ENCODE measurements at places on chromosomes 1 and 21.

DNA sequence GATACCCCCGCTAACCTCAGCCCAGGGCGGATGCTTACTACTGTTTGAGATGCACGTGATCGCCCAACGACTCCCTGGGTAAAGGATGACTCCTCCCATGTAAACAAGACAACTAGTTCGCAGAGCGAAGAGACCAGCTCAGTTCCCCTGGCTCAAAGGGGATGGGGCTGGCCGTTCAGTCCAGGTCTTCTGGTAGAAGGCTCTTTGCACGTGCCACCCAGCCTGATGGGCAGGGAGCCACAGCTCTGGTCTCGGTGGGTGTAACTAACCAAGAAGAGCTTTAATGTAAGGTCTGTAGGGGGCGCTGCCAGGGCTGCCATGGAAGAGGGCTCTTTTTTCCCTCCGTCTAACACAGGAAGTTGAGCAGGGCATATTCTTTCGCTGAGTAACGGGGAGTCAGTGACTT, 49.4 kb upstream of the PARP1 start:
- DNase-seq = peak; percentile 62

- DNase-seq = peak; percentile 91
Measured at GRCh38 chr1:37764414-37764825, 500 bp downstream of the EPHA10 start.

- DNase-seq = peak; percentile 42
Measured at GRCh38 chr1:204685236-204686006, at the start of gene LRRN2. Gene LRRN2, minus strand, starts transcription at chr1:204685738. Its CDS starts 65,746 bp downstream, at chr1:204619992.

DNA sequence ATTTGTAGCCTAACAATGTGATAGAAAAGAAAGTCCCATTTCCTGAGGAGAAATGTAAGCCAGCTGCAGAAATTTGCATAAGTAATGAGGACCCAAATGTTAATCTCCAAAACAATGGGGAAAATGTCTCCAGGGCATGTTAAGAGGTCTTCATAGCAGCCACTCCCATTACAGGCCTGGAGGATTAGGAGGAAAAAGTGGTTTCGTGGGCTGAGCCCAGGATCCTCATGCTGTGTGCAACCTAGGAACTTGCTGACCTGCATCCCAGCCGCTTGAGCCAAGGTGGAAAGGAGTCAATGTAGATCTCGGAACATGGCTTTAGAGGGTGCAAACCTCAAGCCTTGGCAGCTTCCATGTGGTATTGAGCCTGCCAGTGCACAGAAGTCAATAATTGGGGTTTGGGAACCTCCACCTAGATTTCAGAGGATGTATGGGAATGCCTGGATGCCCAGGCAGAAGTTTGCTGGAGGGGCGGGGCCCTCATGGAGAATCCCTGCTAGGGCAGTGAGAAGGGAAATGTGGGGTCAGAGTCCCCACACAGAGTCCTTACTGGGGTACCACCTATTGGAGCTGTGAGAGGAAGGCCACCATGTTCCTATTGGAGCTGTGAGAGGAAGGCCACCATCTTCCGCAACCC, 14.2 kb upstream of the F13B start:
- no peak for DNase-seq

DNA sequence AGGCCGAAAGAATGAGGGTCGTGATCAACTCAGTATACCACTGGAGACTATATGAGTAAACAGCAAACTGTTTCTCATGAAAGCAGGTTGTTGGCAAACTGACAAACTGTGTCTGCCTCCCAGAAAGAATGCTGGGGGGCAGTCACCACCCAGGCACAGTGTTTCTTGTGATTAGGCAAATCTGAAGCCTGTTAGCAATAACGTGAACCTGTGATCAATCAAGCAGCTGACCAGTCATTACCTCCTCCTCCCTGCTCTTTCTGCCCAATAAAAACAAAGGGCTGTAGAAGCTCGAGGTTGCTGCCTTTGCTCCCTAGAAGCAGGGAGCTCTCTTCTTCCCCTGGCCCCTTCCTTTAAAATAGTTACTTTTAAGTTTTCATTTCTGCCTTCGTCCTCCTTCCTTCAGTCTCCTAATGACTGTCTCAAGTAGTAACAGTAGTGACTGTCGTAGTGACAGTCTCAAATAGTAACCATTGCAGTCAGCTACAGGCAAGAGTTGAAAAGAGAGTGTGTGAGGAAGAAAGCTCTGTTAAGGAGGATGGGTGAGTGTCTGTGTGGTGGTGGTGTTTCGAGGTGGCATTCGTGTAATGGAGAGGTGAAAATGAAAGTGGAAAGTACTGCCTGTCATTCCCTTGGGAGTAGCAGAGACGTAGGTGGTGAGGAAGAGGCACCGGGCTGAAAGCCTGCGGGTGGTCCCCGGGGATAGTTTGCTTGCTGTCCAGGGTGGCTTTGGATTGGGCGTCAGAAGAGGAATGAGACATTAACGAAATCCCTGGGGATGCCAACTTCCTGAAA, 14.5 kb downstream of the HHAT start:
- no peak for DNase-seq

DNA sequence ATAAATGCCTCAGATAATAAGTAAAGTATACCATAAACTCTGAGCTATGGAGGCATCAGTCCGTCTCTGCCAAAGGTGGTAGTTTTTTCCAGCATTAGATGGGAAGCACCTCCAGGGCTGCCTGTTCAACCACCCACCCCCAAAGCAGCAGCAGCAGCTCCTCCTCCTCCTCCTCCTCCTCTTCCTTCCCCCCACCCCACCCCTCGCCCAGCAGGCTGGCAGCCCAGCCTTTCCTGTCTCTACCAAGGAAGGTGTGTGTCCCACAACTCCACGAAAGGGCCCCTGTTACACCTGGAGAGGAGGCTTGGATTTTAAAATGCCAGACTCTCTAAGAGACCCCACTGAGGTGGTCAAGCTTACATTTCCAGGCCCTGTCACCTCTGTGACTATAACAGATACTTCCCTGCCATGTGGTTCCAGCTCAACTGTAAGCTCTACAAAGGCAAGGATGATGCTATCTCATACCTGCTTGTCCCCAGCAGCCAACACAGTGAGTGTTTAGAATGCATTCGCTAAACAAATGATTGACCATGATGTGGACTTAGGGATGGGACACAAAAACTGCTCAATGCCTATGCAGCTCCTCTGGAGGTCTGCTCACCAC, 76.7 kb downstream of the GFI1 start:
- no peak for DNase-seq

DNA sequence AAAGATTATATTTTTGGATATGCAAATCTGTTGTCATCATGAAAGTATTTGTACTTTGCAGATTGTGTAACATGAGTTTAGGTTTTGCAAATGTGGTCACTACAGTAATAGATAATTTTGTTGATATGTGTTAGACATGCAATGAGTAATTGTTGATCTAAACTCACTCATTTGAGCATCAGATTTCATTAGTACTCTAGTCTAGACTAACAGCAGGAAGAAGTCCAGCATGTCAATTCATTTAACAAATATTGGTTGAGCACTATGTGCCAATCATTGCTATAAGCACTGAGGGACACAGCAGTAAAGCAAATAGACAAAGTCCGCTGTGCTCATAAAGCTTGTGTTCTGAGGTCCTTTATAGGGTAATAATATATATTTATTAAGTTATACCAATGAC, 350.0 kb downstream of the USP25 start:
- no peak for DNase-seq

DNA sequence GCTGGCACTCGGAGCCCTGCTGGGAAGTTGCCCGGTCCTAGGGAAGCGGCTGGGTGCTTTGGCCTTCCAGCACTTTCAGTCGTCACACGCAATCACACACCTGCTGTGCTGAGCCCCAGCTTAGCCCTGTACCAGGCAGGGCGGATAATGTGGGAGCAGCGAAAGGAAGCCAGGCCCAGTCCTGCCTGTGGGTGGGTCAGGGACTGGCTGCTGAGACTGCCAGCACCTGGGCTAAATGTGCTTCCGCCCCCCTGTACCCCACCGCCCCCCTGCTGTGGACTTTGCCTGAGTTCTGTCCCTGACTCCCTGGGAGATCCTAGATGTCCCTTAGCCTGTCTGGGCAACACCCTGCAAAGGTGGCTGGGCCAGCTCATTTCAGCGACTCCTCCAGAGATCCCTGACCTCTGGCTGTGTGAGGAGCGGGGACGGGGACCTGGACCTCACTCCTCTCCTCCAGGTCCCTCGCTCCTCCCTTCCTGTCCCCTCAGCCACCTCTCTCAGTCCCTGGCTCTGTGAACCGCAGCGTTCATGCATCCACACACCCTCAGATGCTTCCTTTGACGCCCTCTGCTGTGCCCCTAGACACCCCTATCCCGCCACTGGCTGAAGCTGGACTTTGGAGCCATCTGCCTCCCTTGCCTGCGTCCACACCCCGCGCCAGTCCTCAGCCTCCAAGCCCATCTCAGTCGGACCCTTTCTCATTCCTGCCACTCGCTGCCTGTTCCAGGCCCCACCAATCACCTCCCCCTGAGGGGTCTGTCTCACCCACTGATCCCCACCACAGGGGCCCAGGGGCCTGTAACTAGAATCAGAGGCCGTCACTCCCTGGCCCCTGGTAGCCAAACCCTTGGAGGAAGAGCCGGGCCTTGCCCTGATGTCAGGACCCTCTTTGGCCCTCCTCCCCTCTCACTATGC, 1.4 kb downstream of the MMEL1 start:
- no peak for DNase-seq

GRCh38 chr1:52919051-52919722, 2.4 kb downstream of the ECHDC2 start:
- no peak for DNase-seq

DNA sequence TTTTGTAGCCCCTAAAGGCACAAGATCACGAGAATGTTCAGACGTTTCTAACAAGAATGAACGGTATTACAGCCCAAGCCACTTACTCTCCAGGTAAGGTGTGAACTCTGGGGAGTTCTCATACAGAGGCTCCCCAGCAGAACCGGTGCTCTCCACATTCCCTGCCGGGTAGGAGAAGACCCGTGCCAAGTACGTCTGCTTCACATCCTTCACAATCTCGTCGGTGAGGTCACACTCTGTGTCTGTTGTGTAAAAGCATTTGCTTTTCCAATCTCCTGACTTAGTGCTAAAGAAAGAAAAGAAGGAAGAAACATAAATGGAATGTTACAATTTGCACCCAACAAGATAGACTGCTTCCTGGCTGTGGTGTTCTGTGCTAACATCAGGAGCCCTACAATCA, 5.7 kb downstream of the F3 start:
- DNase-seq = no peak

- DNase-seq = no peak
Measured at GRCh38 chr1:33056426-33056825, 19.7 kb upstream of the AK2 start.

- peak; percentile 72 for DNase-seq
Measured at GRCh38 chr1:247287460-247287859, 31.6 kb downstream of the VN1R5 start.

DNA sequence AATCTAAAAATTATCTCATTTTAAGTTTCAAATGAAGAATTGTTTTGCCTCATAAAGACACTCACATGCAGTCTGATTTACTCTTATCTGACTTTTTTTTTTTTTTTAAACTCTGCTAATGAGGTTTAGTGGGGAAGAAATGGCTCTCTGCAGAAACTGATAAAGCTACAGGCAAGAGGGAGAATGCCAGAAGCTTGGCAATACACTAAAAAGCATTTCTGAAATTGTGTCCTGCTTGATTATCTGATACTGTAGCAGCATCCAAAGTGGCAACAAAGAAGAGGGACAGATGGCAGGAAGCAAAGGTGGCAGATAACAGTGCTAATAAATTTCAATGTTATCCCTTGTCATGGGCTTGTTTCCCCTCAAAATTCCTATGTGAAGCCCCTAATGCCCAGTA, 1744.9 kb downstream of the NCAM2 start:
- DNase-seq = no peak

DNA sequence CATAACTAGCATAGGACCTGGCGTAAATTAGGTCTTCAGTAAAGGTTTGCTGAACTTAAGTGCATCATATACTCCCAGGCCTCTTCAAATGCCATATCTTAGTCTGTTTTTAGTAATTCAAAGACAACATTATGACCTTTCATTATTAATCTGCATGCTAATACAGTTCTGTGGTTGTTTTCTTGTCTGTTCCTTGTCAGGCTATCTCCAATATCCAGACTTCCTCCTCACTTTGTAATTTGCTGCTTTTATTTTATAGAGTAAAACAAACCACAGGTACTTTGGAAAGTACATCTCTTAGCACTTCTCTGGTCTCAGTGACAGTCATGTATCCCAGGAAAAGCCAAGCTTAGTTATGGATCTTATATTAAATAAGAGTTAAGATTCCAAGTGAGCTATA, 65.1 kb upstream of the BMP8A start:
- DNase-seq = no peak

GRCh38 chr1:167713330-167714081, 8.3 kb upstream of the MPZL1 start:
- DNase-seq = peak; percentile 38

DNA sequence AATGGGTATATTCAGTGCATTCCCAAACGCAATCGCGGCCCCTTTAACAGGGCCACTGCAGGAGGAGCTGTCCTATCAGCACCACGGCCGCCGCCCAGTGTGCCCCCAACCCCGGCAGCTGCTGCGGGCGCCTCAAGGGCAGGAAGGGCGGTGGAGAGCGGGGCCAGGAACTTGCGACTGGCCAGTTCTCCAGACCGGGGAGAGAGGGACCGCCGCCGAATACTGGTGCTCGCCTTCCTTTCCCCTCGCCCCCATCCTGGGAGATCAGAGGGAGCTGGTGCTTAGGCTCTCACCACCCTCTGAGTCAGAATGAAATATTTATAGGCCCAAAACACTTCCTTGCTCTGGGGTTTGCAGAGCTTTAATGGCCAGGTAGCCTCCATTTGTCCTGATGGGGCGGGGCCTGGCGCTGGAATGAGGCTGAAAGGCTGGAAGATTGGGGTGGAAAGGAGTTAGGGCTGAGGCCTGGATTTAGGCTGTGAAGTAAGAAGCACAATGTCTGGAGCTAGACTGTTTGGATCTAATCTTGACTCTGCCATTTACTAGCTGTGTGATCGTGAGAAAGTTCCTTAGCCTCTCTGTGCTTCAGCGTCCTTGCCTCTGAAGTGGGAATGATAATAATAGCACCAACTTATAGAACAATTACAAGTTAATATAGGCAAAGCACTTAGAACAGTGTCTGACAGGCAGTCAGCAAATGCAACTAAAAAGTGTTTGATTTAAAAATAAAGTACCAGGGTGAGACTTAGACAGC, 75.5 kb downstream of the NAV1 start:
- DNase-seq = peak; percentile 89

GRCh38 chr1:99472893-99473292, 173.0 kb upstream of the PALMD start:
- DNase-seq = no peak
